ENCODE measurements at places on chromosomes 16 and 17. TPM values are rescaled to one million over a fixed set of nuclear protein-coding genes. Genes with fewer than 3 reads are reported as not detected.
A peak's percentile ranks its signal among the peaks of the same experiment; 100 is the strongest.

CCDC200 gene
- polyA plus RNA-seq: 47.1 TPM

MPRIP gene
- 178 TPM for polyA plus RNA-seq

CCT6B gene
- 2.8 TPM for polyA plus RNA-seq

DPEP1 gene
- 165 TPM for polyA plus RNA-seq

LRRC3C gene
- not detected for polyA plus RNA-seq

RNF227 gene
- 3.7 TPM for polyA plus RNA-seq

AOC3 gene
- 14.8 TPM for polyA plus RNA-seq

FA2H gene
- polyA plus RNA-seq: 10.4 TPM

MT3 gene
- polyA plus RNA-seq: 0.97 TPM

GRCh38 chr16:87528690-87529579, 36.1 kb upstream of the ZCCHC14 start:
- peak overlapping the region; percentile 51 for H3K27ac ChIP-seq
- no peaks in the 10 kb centered on the region for H3K27me3 ChIP-seq
- peak; percentile 26 for DNase-seq
- peaks cover 12% of the 10 kb centered on the region for H3K4me1 ChIP-seq

- no peaks in the 10 kb centered on the region for H3K27me3 ChIP-seq
- no peak overlapping the region for H3K27ac ChIP-seq
- peaks cover 17% of the 10 kb centered on the region for H3K4me1 ChIP-seq
These were observed 3.6 kb upstream of the POLG2 start for GRCh38 chr17:64500487-64500859.

GRCh38 chr17:27532269-27533263, 76.3 kb downstream of the KSR1 start:
- H3K4me3 ChIP-seq: no peak overlapping the region
- peak overlapping the region; percentile 86 for H3K27ac ChIP-seq
- DNase-seq: peak; percentile 54

GRCh38 chr17:1762233-1762900, 507 bp downstream of the SERPINF1 start:
- H3K4me1 ChIP-seq: peaks cover 27% of the 10 kb centered on the region
- DNase-seq: no peak
- H3K27me3 ChIP-seq: no peaks in the 10 kb centered on the region
- peak overlapping the region; percentile 70 for H3K27ac ChIP-seq
- peak overlapping the region; percentile 2 for H3K4me3 ChIP-seq

GRCh38 chr16:67395458-67396158, 2.3 kb upstream of the TPPP3 start:
- H3K36me3 ChIP-seq: peaks cover 3% of the 10 kb centered on the region
- DNase-seq: peak; percentile 30
- peaks cover 59% of the 10 kb centered on the region for H3K4me1 ChIP-seq
- H3K27ac ChIP-seq: peak overlapping the region; percentile 7
- H3K4me3 ChIP-seq: no peak overlapping the region
- peaks cover 11% of the 10 kb centered on the region for H3K27me3 ChIP-seq

DNA sequence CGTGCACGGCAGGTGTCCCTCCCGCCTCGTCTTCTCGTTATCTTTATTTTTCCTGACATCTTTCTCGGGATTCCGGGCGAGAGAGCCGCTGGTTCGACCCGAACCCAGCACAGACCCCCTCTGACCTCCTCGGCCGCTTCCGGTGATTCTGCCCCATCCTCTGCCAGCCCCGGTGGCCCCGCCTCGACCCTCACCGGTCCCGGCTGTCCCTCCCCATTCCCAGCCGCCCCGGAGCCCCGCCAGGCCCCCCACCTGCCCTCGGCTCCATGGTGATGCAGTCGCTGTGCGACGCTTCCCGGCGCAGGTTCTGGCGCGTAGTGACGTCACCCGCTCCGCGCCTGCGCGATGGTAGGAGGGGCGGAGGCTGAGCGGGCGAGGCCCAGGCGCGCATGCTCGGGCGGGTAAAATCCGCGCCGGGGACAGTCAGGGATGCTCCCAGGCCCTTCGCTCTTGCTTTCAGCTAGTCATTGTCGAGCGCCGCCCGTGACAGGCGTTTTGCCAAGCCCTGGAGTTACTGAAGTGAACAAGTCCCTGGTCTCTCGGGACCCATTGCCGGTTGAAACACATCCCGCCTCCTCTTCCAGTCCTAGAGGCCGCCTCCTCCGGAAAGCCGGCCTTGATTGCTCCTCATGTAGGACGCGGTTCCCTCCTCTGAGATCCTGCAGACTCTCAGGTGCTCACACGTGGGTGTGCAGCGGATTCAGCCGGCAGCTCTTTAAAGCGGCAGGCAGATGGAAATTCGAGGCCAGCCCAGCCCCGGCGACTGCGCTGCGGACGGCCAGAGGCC, at the start of gene MTHFSD:
Gene MTHFSD (minus strand): TSS at position 319 of the 787 bp plus-strand sequence. CDS start 51 bp downstream, at position 268.
- H3K27me3 ChIP-seq: peaks cover 7% of the 10 kb centered on the region
- H3K36me3 ChIP-seq: peaks cover 11% of the 10 kb centered on the region
- peak; percentile 94 for DNase-seq
- H3K4me3 ChIP-seq: peak within 1 kb of the TSS; percentile 97
- H3K27ac ChIP-seq: peak within 1 kb of the TSS; percentile 52

DNA sequence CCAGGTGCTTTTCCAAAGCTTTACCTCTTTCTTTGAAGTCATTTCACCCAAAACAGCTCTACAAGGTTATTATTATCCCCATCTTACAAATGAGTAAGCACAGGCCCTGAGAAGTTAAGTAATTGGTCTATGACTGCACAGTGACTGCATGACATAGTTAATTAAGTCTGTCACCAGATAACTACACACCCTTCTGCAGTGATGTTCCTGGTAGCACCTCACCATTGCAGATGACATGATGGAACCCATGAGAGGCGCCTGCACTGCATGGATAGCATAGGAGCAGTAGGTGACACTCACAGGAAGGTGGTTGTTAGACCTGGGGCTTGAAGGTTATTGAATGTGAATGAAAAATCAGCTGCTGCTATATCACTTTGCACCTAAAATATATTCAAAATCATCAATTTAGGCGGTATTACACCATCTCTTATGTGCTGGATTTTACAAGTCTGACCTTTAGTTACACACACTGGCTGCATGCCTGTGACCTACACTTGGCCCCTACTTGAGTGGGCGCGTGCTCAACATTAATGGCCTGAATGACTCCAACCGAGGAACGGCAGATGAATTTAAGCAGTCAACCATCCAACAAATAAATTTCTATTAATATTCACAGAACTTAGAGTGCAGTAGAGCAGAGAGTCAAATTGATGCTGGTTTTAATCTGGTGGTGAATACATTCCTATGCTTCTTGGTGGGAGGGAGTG, 239.6 kb downstream of the CDH11 start:
- no peak overlapping the region for H3K27ac ChIP-seq
- H3K4me1 ChIP-seq: no peaks in the 10 kb centered on the region
- H3K4me3 ChIP-seq: no peak overlapping the region
- H3K27me3 ChIP-seq: no peaks in the 10 kb centered on the region
- no peak for DNase-seq

GRCh38 chr16:20696618-20697017, 862 bp downstream of the ACSM1 start:
- H3K4me3 ChIP-seq: no peak overlapping the region
- H3K36me3 ChIP-seq: no peaks in the 10 kb centered on the region
- H3K4me1 ChIP-seq: no peaks in the 10 kb centered on the region

GRCh38 chr16:12802048-12802447, 1.6 kb downstream of the CPPED1 start:
- no peak overlapping the region for H3K27ac ChIP-seq
- no peaks in the 10 kb centered on the region for H3K36me3 ChIP-seq
- H3K4me1 ChIP-seq: no peaks in the 10 kb centered on the region
- H3K27me3 ChIP-seq: no peaks in the 10 kb centered on the region
- H3K4me3 ChIP-seq: no peak overlapping the region
- DNase-seq: no peak

DNA sequence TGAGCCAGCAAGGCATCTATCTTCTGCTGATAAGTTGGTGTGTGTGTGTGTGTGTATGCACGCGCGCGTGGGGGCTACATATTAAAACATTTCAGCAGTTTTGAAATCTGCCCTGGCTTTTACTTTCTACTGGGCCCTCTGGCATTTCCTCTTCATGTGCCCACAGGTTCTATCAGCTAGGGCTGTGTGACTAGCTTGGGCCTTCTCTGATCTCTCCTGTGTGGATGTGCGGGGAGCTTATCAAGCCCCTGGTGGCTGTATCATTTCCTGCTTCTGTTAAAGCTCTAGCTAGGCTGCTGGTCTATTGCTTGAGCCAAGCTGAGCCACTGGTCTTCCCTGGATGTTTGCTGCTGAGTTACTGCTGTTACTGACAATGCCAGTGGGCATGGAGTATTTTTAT, 132.5 kb downstream of the AATF start:
- no peaks in the 10 kb centered on the region for H3K27me3 ChIP-seq
- no peak for DNase-seq
- no peak overlapping the region for H3K4me3 ChIP-seq
- no peak overlapping the region for H3K27ac ChIP-seq

- no peaks in the 10 kb centered on the region for H3K36me3 ChIP-seq
- H3K4me1 ChIP-seq: no peaks in the 10 kb centered on the region
- H3K27me3 ChIP-seq: no peaks in the 10 kb centered on the region
- H3K4me3 ChIP-seq: no peak overlapping the region
- H3K27ac ChIP-seq: no peak overlapping the region
- no peak for DNase-seq
These were observed 5.5 kb downstream of the TANGO6 start for GRCh38 chr16:68848786-68849185.

DNA sequence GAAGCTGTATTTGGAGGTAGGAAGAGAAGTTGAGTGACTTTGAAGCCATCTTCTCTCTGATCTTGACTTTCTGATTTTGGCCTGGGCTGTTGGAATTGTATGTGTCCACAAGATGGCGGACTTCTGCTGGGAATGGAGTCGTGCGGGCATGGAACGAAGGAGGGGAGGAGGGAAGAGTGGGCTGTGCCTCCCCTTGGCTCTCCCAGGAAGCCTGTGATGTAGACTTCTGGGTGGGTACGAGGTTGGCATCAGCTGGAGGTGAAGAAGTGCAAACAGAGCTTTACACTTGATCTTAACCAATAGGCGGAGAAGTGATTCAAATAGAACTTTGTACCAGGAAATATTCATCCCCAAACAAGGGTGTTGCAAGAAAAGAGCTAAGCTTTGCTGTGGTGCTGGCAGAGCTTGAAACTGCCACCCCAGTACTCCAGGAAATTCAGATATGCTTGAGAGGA, 7.4 kb upstream of the TMEM220 start:
- DNase-seq: peak; percentile 93
- no peaks in the 10 kb centered on the region for H3K27me3 ChIP-seq
- H3K4me3 ChIP-seq: no peak overlapping the region
- H3K27ac ChIP-seq: peak overlapping the region; percentile 96

- H3K36me3 ChIP-seq: no peaks in the 10 kb centered on the region
- H3K27me3 ChIP-seq: no peaks in the 10 kb centered on the region
- no peak overlapping the region for H3K4me3 ChIP-seq
- H3K4me1 ChIP-seq: no peaks in the 10 kb centered on the region
- DNase-seq: no peak
These were observed 73.9 kb upstream of the C16orf82 start for GRCh38 chr16:26992666-26993349.

- no peaks in the 10 kb centered on the region for H3K27me3 ChIP-seq
- H3K4me1 ChIP-seq: no peaks in the 10 kb centered on the region
- H3K27ac ChIP-seq: no peak overlapping the region
- no peak overlapping the region for H3K4me3 ChIP-seq
These were observed 137.5 kb downstream of the ANKFN1 start for GRCh38 chr17:56290802-56291118.

GRCh38 chr17:28968231-28968913, 17.1 kb upstream of the PHF12 start:
- H3K27me3 ChIP-seq: no peaks in the 10 kb centered on the region
- H3K27ac ChIP-seq: no peak overlapping the region
- H3K4me3 ChIP-seq: no peak overlapping the region
- no peaks in the 10 kb centered on the region for H3K36me3 ChIP-seq
- H3K4me1 ChIP-seq: peaks cover 13% of the 10 kb centered on the region

GRCh38 chr16:86732621-86733295, 154.4 kb downstream of the FOXL1 start:
- no peak overlapping the region for H3K4me3 ChIP-seq
- no peaks in the 10 kb centered on the region for H3K4me1 ChIP-seq
- no peaks in the 10 kb centered on the region for H3K36me3 ChIP-seq
- peaks cover 74% of the 10 kb centered on the region for H3K27me3 ChIP-seq
- DNase-seq: no peak

DNA sequence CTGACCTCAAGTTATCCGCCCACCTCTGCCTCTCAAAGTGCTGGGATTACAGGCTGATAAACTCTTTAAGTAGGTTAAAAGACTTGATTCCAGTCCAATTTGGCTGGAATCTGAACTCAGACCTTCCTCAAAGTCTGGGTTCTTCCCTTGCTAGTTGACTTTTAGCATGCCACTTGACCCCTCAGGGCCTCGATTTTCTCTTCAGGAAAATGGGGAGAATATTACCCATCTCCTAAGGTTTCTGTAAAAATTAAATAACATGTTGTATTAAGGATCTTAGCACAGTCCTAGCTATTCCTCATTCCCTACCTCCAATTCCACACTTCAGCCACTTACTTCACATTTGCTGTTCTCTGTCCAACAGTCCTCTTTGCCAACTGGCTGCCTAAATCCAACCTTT, 1.9 kb downstream of the GTF3C1 start:
- peaks cover 32% of the 10 kb centered on the region for H3K36me3 ChIP-seq
- H3K27me3 ChIP-seq: no peaks in the 10 kb centered on the region
- peaks cover 12% of the 10 kb centered on the region for H3K4me1 ChIP-seq
- no peak overlapping the region for H3K4me3 ChIP-seq
- no peak overlapping the region for H3K27ac ChIP-seq

- no peaks in the 10 kb centered on the region for H3K27me3 ChIP-seq
- no peak overlapping the region for H3K27ac ChIP-seq
- H3K4me3 ChIP-seq: no peak overlapping the region
These were observed 144.3 kb upstream of the MYOCD start for GRCh38 chr17:12521416-12521815.

DNA sequence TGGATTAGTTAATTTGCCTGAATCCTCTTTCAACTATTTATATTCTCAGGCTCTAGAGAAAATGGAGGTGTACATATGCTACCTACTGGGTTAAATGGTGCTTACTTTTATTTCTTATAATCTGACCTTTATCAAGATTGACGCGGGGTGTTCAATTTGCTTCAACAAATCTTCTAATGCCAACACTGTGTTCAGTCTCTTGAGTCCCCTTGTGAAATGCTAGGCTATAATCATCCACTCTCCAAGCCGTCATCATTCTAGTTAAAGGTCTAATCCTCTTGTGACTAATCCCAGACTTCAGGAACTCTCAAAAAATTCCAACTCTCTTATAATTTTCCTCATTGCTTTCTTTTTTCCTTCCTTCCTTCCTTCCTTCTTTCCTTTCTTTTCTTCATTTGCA, 1396.2 kb downstream of the CDH8 start:
- no peak for DNase-seq
- no peak overlapping the region for H3K4me3 ChIP-seq
- H3K4me1 ChIP-seq: no peaks in the 10 kb centered on the region
- H3K36me3 ChIP-seq: no peaks in the 10 kb centered on the region
- H3K27ac ChIP-seq: no peak overlapping the region

DNA sequence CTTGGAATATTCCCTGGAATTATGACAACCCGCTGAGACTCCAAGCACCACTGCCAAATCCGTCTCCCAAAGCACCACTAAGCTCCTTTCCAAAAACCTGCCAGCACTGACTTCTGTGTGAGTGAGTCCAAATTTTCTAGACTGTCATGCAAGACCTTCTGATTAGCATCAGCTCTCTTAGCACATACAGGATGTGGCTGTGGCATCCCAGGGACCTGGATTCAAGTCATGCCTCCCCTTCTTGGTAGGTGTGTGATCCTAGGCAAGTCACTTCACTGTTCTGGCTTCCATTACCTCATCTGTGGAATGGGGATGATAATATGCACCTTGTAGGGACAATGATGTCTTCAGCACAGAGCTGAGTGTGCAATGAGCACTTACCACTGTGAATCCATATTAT, 38.3 kb upstream of the USP7 start:
- no peak overlapping the region for H3K27ac ChIP-seq
- no peak for DNase-seq
- no peaks in the 10 kb centered on the region for H3K27me3 ChIP-seq
- peaks cover 9% of the 10 kb centered on the region for H3K4me1 ChIP-seq
- no peaks in the 10 kb centered on the region for H3K36me3 ChIP-seq

Measured in large intestine (tissue), 12 donors.